Suppressor macrophage (primary cell): ENCODE measurements at places on chromosomes 5 and 9.

DNA sequence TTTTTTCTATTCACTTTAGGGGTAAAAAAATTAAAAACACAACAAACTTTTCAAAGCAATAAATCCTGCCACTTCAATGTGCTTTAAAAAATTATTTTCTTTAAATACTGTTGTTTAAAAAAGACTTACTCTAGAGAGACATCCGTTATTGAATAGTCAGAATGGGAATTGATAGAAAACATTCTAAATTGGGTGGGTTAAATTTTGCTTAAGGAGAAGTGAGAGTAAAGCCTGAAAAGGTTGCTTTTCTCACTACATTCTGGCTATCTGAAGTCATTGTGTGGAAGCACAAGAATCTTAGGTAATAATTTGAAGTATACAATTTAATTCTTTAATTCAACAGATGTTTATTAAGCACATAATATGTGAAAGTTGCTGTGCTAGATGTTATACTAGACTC is 509.3 kb downstream of the NR2F1-AS1 start:
- DNase-seq: no peak

- no peak for DNase-seq
Observed at GRCh38 chr5:137329586-137330296, 169.4 kb downstream of the SPOCK1 start.

DNA sequence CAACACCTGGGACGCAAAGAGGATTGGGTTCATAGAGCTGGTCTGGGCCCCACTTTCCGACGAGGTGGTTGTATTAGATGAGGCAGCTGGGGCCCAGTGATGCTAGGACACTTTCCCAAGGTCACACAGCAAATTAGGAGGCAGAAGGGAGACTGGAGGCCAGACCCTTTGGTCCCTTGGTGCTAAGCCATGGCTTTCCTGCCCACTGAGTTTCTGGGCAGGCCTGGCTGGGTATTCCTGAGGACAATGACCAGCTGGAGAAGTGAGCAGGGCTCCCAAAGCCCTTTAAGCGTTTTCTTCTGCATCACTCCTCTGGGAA is 66.2 kb downstream of the PSD2 start:
- DNase-seq: no peak

- DNase-seq: no peak
Observed at GRCh38 chr5:124114911-124115310, 602.9 kb downstream of the CSNK1G3 start.

GRCh38 chr5:57503433-57503832 is 20.8 kb upstream of the ACTBL2 start:
- no peak for DNase-seq

- DNase-seq: no peak
Observed at GRCh38 chr9:86836797-86837196, 110.5 kb downstream of the GAS1 start.
